ENCODE measurements at places on chromosomes 7 and 10.

GRCh38 chr7:151083071-151083823 lies at the start of gene TMUB1:
Gene TMUB1, minus strand, starts transcription at chr7:151083493. Its CDS starts 930 bp downstream, at chr7:151082563.
- no peak for DNase-seq

GRCh38 chr7:91228327-91228726 lies 35.9 kb upstream of the FZD1 start:
- no peak for DNase-seq

DNA sequence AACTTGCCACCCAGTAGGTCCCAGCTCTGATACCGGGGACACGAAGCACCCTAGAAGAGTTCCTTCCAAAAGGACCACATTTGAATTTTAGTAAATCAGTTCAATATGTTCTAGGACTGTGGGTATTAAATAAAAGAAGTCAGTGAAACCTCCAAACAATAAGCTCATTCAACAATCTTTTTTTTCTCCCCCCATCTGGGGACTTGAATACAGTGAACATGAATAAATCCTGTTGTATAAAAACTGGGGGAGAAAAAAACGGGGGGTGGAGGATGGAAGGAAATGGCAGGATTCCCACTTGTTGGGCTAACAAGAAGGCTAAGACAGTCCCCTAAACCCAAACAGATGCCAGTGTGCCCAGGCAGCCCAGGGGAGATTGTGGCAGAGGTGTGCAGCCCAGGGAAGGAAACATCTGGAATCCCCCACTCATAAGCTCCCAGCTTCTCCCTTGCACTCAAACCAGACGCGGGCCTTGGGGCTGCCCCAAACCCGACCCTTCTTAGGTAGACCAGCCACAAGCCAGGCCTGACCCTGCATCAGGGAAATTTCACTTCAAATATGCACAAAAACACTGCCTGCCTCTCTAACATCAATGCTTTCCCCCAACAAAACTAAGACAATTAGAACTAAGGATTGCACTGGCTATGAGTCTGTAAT lies 8.8 kb downstream of the AFAP1L2 start:
- DNase-seq = no peak

GRCh38 chr10:61076572-61077114 lies 132.7 kb upstream of the RHOBTB1 start:
- no peak for DNase-seq

DNA sequence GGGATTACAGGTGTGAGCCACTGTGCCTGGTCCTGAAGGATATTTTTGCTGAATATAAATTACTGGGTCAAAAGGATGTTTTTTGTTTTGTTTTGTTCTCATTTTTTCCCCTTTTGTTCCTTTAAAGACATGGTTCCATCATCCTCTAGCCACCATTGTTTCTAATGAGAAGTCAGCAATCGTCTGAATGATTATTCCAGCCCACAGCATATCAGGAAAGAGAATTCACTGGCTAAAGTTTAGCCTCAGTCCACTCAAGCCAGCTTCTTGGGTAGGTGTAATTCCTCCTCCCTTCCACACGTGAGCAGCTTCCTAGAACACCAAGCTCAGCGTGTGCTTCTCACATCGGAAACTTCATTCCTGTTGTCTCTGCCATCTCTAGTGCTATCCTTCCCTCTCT lies 112.8 kb upstream of the INSIG1 start:
- no peak for DNase-seq

GRCh38 chr7:34140066-34140465 lies 234.7 kb downstream of the BMPER start:
- DNase-seq = no peak

- no peak for DNase-seq
These were observed at the start of gene TMEM196 for GRCh38 chr7:19772841-19773760. Gene TMEM196, minus strand, starts transcription at chr7:19773617. Its CDS starts 921 bp downstream, at chr7:19772696.

DNA sequence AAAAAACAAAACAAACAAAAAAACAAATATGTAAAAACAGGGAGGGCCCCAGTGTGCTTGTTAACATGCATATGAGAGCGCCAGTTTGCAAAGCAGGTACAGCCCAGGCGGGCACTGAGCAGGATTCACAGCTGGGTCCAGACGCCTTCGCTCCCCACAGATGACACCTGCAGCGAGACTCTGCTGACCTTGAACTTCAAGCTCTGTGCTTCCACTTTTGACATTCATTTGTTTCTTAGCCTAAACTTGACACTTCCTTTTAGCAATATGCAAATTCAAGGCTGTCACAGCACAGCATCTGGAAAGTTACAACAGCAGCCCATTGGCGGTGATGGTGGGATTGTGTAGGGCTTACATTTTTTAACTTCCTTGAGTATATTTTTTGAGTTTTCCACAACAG lies 88.8 kb upstream of the TNS3 start:
- DNase-seq = no peak

Data from HFF-Myc (cell line).